ENCODE measurements at places on chromosomes 2 and 18.
A peak's percentile ranks its signal among the peaks of the same experiment; 100 is the strongest.

- no peak for DNase-seq
Observed at GRCh38 chr18:13387855-13388548, 169.4 kb downstream of the LDLRAD4 start.

DNA sequence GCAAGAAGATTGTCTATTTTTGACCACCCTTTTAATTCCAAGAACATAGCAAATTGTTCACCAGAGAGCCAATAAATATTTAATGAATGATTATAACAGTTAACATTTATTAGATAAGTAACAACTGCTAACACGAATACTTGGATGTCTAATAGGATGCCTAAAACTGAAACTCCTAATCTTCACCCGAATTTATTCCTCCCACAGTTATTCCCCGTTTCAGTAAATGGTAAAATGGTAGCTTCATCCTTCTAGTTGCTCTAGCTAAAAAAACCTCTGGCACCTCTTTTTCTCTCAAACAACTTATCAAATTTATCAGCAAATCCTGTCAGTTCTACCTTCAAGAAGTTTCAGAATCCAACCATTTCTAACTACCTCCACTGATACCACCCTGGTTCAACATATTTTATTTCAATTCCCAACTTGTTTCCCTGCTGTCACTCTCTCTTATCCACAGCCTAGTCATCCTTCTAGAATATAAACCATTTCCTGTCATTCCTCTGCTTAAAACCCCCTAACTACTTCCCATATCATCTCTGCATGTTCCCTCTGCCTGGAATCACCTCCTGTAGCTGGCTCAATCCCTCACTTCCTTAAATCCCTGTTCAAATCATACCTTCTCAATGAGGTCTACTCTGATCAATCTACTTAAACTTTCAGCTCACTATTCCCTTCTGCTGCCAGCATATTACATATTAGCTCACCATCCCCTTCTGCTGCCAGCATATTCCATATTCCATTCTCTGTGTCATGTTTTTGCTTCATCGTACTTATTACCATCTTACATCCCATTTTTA is 93.8 kb downstream of the ROCK2 start:
- no peak for DNase-seq

DNA sequence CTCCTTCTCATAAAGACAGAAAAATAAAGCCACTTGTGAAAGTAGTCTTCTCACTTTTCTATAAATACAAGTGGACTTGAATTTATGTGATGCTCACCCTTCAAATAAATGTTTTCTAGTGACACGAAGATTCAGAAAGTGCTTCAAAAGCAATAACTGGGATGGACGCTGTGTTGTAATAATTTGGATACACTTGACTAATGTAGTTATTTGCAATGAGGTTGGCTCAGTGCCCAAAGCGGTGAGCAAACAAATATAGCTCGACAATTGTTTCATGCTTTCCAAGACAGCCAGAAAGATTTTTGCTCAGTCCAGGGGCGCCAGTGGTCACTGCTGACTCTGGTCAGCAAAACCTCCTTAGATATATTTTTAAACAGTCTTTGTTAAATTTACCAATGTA is 278.6 kb upstream of the KLHL14 start:
- peak; percentile 15 for DNase-seq

GRCh38 chr2:179340678-179341077 is 76.0 kb upstream of the SESTD1 start:
- no peak for DNase-seq

- DNase-seq: no peak
Observed at GRCh38 chr18:56458770-56459712, 179.4 kb downstream of the TXNL1 start.

DNA sequence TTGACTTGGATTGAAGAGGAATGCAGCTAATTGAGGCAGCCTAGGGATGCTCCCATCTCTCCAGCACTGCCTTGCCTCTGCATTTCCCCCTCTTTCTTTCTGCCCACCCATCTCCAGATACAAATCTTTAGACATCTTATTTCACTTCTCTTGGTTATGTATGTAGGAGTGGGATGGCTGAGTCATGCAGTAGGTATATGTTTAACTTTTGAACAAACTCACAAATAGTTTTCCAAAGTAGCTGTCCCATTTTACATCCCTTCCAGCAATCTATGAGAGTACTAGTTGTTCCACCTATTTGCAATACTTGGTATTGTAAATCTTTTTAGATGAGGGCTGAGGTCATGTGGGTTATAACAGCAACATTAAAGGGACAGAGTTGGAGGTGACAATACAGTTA is 329.9 kb downstream of the DYSF start:
- no peak for DNase-seq

GRCh38 chr2:8604262-8604661 is 77.6 kb upstream of the ID2 start:
- no peak for DNase-seq

DNA sequence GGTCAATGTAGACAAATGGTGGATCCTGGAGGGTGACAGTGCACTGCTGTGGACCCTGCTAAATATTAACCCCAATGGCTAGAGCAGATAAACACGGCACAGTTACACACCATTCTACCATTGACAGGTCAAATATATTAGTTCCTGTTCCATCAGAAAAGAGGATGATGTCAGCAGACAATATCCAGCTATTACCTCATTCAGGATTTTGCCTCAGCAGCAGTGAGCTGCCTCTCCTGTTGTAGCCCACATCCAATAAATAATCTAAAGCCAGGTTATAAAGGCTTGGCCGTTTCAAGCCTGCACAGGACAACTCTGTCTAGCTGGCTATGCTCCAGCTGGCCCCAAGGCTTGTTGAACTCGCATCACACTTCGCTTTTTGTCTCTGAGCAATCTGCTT is 31.6 kb upstream of the NETO1 start:
- DNase-seq: no peak

- no peak for DNase-seq
Observed at GRCh38 chr2:23027396-23027795, 357.6 kb upstream of the KLHL29 start.

DNA sequence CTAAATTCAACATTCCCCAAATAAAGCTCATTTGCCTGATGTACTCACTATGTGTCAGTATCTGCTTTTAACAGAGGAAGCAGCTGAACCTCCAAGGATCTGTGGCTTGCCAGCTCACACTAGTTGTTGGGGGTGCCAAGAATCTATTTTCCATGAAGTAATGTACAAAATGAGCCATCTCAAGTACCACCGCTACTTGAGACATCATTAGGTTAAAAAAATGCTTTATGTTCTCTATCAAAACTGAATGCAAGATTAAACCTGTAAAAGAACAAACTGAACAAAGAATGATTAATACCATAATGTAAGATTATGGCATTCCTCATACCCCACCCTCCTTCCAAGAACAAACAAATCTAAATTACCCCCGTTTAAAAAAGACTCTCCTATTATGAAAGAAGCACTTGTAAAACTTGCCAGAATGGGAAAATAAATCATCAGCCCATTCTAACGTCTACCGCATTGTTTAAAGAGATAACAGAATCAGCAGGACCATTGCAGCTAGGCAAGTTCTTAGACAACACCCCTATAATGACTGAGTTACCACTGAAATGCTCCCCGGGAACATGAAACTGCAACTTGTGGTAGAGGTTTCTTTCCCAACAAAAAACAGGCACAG is 471.6 kb downstream of the DLGAP1 start:
- DNase-seq: no peak

DNA sequence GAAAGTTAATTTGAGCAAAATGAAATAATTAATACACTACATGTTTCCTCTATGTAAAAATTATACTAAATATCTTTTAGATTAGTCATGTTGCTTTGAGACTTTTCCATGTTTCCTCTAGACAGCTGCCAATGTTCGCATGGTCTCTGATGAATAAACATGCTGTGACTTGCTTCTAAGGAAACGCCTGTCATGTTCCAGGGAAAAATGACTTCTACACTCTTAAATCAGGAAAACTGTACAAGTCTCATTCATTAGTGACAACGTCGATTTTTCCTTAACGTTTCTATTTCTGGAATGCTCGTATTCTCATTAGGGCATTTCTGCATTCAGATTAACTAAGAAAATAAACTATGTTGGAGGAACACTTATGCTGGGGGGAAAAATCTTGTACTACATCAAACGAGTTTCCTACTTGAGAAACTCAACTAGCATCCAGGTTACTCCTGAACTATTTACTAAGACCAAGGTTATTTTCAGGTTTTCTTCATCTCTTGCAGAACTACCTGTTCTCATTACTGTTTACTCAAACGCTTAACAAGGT is 1.6 kb downstream of the COBLL1 start:
- no peak for DNase-seq

Measured in Panc1 (cell line).